ENCODE measurements at places on chromosomes 2 and 18.

DNA sequence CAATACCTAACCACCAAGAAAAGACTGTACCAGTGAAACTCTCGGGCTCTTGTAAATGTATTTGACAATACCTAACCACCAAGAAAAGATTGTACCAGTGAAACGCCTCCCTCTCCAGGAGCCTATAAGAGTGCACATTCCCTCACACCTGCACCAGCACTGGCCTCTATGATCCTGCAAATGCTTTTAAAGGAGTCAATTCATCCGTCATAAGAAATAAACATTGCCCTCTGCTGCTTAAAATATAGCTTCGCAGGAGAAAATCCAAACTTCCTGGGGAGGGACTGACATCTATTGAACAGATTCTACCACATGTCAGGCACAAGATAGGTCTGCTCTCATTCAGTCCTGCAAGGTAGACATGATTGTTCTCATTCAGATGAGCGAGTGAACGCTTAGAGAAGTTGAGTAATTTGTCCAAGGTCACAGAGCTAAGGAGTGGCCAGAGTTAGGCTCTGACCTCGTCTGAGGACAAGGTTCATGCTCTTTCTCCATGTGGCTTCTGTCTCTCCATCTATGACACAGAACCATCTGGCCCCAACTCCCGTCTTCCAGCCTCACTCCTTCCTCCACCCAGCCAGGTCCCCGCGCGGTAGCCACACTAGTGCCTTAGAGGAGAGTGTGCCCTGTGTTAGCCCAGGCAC, 38.7 kb downstream of the MCFD2 start:
- DNase-seq: no peak

GRCh38 chr2:201257956-201258665, 2.2 kb upstream of the CASP8 start:
- DNase-seq: peak; percentile 87

DNA sequence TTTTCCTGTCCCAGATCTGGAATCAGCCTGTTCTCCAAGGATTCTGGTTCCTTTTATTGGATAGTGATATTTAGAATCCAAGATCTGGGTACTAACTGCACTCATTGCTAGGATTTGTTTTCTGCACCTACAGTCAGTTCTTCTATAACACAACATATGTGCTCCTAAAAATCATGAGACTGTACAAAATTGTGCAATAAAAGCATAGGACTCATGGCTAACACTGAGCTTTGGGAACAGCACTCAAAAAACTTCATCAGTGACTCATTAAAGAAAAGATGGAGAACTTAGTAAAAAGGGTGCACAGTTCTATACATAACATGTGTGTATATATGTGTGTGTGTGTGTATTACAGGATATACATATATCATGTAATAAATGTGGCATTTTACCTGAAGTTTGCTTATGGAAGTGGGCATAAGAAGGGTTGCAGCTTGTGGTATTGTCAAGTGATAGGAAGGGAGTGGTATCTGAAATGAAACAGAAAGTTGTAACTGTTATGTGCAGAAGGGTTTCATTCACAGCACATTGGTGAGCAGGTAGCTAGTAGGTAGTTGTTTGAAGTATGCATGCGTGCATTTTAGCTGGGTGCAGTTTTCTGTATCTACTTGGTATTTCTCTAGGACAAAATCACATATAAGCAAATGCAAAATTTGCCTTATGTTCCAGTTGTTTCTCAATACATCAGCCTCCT, 5.9 kb upstream of the SCYGR2 start:
- no peak for DNase-seq

DNA sequence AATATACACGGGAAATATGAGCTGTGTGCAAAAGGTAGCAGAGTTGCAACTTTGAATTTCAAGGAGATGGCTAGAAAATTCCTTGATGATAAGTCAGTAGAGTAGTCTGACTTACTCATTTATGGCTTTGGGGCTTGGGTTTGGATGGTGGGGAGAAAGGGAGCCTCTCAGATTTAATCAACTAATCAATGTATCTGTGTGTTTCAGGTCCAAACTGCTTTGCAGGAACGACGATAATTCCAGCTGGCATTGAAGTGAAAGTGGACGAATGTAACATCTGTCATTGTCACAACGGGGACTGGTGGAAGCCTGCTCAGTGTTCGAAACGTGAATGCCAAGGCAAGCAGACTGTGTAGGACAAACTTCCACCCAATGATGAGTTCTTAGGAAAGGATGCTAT, 164.6 kb downstream of the VWC2L start:
- no peak for DNase-seq

DNA sequence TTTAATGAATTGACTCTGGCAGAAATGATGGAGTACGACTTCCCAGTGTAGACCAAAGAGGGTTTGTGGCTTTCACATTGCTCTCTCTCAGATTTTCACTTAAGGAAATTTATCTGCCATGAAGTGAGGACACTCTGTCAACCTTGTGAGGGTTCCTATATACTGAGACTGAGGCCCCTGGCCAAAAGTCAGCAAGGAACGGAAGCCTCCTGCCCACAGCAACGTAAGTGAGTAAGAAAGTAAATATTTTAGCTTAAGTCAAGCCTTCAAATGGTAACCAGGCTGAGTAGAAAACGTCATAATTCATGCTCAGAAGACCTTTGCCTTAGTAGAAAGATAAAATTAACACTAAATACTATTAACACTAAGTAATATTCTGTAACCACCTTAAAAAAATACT, 1080.5 kb upstream of the ACVR2A start:
- DNase-seq: no peak
